ENCODE measurements at places on chromosomes 7 and 10.

DNA sequence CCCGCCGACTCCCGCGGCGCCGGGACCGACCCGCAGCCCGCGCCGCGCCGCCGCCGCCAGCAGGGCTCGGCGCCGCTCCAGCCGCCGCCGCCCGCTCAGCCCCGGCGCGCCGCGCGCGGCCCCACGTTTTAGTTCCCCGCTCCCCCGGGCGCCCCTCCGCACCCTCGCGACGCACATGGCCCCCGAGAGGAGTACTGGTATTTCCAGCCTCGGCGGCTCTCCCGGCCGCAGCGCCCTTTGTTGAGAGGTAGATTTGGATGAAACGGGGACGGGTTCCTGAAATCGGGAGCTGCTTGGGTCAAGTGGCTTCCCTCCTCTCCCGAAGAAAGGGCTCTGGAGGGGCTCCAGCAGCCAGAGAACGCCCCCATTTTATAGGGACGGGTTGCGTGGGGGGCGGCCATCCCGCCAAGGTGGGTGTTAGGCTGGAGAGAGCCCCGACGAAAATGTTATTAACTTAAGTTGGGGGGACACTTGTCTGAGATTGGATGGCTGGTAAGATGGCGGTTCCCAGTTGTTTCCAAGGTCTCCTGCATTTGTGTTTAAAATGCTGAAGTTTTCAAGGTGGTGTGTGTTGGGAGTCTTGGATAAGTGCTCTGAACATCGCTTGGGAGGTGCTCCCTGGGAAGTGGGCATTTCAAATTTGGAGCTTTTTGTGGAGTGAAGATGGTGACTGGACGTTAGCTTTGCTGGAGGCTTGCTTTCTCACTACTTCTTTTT, 1.2 kb downstream of the BMI1 start:
- peak; percentile 16 for DNase-seq

GRCh38 chr10:84424731-84425167, 96.4 kb downstream of the CCSER2 start:
- no peak for DNase-seq

DNA sequence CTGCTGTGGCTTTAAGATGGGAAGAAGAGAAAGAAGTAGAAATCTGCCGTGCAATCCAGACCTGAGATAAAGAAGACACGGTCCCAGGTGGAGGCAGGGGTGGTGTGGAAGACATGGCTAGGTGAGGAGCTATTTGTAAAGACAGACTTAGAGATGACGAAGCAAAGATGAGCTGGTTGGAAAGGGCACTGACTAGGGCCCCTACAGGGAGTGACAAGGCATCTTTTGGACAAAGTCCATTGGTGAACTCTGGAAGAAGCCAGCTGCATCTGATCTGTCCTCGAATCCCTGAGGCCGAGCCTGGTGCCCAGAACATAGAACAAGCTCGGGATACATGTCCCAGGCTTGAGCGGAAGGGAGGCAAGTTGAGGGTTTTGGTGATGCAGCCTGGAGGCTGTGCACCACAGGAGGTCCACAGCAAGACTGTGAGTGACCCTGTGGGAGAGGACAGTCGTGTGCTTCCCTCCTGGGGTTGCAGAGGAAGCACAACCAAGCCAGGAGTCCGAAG, 191.2 kb downstream of the ADAM12 start:
- no peak for DNase-seq

DNA sequence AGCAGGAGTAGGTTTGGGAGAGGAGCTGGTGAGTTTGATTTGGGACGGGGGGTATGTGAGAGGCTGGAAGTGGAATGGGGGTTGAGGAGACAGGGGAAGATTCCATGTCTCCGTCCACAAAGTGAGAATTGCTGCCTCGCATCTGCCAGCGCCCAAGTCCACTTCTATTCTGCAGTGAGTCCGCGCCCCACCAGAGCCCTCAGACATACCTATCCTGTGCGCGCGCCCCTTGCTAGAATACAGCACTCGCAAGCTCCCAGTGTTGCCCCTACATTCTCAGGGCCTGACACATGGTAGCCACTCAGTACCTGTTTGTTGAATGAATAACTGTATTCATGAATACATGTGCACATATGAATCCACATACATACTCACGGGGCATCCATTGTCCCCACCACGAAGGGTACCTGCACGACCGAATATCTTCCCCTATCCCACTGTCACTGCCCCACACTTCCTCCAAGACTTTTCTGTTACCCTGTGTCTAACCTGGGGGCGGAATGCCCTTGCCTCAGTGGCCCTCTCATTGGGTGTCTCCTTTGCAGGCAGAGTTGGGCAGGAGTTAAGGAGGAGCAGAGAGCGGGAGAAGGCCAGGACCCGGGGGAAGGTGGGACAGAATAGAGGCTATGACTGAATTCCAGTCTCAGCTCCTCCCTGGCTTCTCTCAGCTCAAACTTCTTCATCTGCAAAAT, 19.9 kb downstream of the POLL start:
- no peak for DNase-seq

DNA sequence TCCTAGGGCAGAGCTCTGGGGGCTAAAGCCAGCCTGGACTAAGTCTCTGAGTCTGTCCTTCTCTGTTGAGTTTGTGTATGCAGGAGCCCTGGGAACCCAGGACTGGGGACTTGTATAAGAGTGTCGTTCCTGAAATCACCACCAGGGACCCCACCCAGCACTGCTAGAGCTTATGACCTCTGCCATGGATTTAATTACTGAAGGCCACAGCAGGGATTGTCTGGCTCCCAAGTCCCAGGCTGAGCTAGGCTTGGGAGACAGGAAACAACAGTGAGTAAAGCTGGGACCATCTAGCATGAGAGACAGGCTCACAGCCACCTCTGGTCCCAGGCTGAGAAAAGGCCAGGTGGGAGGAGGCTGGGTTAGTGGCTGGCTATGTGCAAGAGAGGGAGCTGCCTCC, 1.4 kb upstream of the TSPAN15 start:
- no peak for DNase-seq

GRCh38 chr10:119125942-119126341, 22.0 kb downstream of the DENND10 start:
- no peak for DNase-seq

DNA sequence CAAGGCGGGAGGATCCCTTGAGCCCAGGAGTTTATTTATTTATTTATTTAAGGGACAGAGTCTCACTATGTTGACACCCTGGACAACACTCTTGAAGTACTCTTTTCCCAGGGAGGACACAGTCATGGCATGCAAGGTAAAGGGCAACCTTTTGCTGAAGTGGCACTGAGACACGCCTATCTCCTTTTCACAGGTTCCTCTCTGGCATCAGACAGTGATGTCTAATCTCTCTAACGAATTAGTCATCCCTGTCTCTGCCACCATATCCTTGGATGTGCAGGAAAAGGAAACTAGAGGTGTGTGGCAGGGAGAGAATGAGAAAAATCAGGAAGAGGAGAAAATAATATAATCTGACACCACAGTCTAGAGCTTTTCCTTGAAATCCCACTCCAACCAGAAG, 19.5 kb downstream of the CPVL start:
- no peak for DNase-seq

DNA sequence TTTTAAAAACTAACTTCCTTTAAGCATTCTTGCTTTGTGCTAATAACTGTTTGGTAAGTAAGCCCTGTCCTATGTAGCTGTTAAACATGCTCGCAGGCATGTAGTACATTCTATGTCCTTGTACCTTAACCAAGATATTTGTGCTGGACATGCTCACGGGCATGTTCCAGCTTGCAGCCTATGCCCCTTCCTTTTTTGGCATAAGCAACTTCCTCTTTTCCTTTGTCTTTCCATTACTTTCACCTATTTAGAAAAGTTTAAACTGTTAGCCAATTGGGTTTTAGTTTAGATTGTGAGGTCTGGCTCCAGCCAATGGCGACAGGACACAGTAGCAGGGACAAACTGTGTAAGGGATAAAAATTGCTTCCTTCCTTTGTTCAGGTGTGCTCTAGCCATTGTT, 14.4 kb upstream of the APBB1IP start:
- no peak for DNase-seq

DNA sequence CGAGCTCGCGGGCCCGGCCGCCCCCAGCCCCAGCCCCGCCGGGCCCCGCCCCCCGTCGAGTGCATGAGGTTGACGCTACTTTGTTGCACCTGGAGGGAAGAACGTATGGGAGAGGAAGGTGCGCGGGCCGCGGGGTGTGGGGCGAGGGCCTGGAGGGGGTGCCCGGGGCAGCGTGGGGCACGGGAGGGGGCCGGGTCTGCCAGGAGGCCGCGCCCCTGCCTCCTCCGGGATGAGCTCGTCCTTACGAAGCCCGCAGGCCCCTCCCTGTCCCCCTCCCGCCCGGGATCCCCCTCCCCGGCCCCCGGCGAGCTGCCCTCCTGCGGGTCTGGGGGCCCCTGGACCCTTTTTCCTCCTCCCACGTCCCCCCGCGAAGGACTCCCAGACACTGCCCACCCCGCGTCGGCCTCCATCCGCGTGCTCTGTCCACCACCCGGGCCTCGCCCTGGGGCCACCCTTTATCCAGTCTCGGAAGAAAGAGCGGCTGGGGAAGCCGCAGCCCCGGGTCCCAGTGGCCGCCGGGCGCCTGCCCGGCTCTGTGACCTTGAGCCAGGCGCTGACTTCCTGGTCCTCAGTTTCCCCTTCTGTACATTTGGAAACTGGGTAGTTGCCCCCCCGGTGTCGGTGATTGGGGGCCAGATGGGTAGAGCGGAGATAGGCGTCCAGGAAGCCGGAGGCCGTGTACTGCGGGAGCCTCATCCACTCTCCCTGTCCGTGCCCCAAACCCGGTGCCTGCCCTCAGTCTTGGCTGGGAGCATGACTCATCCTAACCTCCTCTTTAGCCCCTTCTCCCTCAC, 521 bp downstream of the LIMK1 start:
- peak; percentile 50 for DNase-seq

DNA sequence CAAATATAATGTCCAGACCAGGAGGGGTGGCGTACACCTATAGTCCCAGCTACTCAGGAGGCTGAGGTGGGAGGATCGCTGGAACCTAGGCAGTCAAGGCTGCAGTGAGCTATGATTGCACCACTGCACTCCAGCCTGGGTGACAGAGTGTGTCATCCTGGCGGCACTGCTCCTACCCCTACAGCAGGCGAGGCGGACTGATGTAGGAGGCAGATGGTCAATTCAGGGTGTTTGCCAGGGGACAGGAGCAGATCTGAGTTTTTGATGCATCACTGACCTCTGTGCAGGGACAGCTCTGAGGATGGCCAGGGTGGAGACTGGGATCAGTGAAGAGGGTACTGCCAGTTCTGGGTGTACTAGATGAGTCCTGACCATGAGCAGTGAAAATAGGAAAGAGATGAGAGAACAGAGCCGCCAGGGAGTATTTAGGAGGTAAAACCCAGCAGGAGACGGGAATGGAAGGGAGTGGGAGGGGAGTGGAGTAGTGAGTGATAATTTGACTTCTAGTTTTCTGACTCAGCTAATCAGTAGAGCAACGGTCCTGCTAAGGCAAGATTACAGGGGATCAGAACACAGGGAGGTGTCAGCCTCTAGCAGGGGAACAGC, 75.3 kb downstream of the HIP1 start:
- no peak for DNase-seq

DNA sequence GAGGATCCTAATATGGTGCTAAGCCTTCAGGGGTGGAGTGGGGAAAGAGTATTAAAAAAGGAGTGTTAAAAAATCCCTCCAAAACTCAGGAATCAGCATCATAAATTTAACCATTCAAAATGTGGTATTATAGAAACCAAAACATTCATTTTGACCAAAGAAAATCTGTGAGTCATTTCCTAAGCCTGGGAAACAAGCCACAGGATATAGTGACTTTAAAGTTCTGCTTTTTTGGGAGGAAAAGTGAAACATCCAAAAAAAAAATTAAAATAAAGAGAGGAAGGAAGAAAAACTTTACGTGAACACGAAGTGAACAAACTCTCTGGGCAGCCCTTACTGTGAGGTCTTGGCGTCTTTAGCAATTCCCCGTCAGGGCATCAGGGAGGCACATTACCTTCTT, 74.0 kb upstream of the GSDME start:
- DNase-seq, result no peak

- DNase-seq, result no peak
Observed at GRCh38 chr7:17769918-17770317, 170.4 kb downstream of the SNX13 start.

- no peak for DNase-seq
Observed at GRCh38 chr10:78044699-78045098, 11.0 kb downstream of the RPS24 start.

- no peak for DNase-seq
Observed at GRCh38 chr10:14578060-14578952, 196.4 kb downstream of the FAM107B start.
